Stimulated activated CD4-positive, alpha-beta T cell treated with anti-CD3 and anti-CD28 coated beads, Interleukin-2, amount 100 ng/mL, for 24 hours (primary cell): ENCODE measurements at places on chromosomes 12 and 14.

DNA sequence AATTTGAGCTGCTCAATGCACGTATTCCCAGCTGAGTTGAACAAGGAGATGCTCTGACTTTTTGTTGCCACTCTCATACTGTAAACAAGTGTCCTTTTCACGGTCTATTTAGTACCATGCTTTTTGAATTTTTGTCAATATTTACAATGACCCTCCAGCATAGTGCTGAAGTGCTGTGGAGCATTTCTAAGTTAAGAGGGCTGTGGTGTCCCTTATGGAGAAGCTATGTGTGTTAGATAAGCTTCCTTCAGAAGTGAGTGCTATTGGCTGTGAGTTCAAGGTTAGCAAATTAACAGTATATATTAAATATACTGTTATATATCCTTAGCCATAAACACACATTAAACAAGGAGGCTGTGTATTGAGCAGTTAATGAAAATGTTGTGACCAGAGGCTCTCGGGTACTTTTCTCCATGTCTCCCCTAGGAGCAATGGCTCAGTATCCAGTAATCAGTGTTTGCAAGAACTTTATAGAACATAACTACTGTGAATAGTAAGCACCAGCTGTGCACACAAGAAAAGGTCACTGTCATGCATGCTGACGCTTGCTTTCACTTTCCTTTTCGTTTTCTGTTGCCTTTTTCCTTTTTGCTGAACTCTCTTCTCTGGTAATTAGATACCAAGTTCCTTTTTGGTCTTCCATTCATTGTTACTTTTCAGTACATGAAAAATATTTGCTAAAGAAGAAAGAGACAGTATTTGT is 187.2 kb upstream of the NEDD1 start:
- DNase-seq, result no peak

DNA sequence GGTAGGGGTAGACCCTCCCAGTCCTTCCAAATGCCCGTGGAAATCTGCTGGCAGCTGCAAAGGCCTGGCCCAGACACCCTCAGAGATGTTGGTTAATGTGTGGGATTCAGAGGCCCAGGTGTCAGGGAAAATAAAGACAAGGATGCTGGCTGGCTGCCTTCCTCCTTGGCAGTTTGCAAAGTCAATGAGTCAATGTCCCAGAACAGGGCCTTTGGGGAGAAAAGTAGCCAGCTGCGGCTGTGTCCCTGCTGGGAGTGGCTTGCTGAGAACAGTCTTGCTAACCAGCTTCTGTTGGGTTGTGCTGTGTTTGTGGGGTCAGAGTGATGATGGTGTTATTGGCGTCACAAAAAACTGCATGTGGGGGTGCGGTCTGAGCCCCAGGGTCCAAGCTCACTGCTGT is 29.2 kb downstream of the GLRX5 start:
- DNase-seq, result no peak

DNA sequence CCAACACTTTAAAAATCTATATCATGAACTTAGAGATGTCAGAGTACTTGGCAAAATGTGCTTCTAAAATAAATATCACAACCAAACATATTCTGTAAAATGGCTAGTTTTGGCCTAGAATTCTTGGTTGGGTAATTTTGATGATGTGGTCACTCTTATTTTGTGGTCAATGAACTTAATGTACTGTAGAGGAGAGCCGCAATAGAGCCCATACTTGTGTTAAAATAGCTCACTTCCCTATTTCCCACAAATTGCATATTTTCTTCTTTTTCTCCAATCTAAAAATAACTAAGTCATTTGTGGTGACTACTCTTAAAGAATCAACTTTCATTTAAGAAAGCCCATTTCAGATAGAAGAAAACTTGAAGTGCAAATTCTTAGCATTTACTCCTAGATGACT is 619.4 kb downstream of the CCER1 start:
- DNase-seq, result no peak

DNA sequence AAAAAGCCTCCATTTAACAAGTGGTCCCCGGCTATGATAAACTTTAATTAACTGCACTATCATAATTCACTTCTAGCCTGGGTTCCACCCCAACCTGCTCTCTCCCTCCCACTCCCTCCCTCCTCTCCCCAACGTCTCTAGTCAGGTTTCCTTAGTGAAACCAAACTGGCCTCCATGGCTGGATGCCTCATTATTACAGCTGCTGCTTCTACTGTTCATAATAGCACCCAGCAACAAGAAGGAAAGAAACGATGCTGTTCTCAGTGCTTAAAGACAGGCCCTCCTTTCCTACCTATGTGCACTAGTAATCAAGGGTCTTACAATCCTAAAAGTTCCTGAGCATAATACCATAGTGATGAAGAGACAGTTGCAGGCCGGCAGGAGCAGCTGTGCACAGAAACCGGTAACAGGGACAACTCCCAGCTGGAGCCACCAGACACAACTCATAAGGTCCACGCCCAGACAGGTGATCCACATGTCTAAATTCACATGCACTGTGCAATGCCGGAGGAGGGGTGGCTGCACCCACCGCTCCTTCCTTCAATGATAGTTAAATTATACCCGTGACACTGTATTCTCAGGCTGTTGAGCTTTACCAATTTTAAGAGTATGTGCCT is 6.2 kb downstream of the IRF2BPL start:
- no peak for DNase-seq

- no peak for DNase-seq
Observed at GRCh38 chr14:105745433-105746123, 219.2 kb downstream of the TMEM121 start.

DNA sequence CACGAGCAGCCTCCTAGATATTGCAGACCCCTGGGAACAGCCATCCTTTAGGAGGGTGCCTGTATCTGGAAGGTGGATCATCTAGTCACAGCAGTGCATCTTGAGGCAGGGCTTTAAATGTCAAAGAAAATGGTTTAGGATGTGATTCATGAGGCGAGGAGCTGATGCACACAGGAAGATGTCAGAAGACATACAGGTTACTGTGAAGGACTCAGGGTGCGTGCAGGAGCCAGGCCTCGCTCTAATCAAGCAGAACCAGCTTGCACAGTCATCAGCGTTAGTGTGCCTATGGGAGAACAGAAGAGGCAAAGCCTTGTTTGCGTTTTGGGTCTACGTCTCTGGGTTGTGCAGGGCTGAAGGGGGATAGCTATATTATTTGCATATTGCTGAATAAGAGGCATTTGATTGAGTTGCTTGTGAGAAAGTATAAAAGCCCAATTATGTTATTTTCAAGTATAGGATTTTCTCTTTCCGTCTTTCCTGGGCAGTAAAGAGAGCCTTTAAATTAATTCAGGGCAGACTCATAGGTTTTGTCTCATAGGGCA is 77.3 kb upstream of the RPH3A start:
- DNase-seq, result no peak

GRCh38 chr12:5230861-5231260 is 187.2 kb downstream of the KCNA5 start:
- DNase-seq, result no peak

GRCh38 chr12:57096099-57096572 is 7.2 kb downstream of the NAB2 start:
- DNase-seq, result no peak
